ENCODE measurements at places on chromosomes 2 and 18.

DNA sequence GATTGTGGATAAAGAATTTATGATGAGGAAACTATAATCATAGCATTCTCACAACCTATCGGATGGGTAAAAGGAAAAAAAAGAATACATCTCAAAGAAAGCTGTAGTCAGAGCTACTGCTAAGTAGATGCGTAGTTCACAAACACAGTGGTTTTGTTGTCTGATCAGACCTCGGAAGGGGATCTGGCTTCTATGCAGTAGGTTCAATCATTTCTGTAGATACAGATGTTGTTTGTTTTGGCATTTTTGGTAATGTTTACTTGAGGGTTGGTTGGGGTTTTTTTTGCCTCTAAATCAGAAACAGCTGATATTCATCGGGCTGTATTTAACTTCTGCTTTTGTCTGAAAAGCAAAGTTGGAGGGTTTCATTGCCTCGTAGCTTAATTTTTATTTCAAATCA lies 42.1 kb downstream of the NPAS2 start:
- DNase-seq = no peak

DNA sequence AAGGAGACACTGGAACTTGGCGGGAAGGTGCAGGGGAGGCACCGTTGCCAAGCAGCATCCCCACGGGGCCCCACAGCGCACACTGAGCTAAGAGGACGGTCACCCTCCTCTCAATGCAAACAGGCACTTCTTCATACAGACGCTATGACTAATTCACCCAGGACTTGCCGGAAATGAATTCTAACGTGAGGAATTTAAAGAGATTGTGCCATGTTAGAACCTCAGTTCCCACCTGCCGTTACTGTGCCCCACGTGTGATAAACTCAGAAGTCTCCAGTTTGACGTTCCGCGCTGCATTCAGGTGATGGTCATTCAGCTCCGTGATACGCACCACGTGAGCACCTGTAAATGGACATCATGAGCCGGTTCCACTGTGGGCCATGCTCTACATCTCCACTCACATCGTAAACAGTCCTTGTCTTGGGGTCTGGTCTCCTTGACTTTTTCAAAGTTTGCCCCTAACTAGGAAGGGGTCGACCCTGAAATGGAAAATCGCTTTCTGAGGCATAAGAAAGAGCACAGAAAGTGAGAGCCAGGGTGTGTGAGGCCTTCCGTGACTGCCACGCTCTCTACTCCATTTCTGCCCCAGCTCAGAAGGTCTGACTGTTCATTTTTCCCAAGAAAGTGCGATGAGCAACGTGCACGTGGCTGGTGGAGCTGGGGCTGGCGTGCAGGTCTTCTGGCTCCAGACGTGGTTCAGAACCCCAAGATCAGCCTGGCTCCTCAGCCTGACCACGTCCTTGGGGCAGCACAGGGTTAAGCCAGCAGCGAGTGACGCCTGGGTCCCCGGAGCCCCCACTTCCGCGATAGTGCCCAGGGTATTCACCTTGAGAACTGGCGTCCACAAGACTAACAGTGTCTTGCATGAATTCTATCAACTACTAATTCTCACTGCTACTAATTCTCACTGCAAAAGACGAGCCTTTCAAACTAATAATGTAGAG lies 35.1 kb downstream of the TMEM18 start:
- no peak for DNase-seq

DNA sequence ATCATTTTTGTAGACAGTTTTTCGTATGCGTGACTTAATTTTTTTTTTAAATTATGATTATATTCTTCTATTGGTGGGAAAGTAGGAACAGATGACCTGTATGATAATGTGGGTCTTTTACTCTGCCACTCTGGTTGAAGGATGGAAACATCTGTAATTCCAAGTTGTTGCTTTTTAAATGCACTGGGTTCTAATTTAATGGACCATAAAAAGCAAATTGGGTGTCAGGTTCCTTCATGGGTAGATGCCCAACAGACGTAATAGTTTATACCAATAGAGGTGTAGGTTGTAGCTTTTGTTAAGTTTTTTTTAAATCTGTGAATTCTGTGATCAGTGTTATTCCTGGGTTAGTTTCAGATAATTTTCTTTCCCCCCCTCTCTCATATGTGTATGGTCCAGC lies 117.6 kb downstream of the MAP4K4 start:
- no peak for DNase-seq

GRCh38 chr2:111030260-111030891 lies 90.3 kb upstream of the BCL2L11 start:
- DNase-seq = no peak

DNA sequence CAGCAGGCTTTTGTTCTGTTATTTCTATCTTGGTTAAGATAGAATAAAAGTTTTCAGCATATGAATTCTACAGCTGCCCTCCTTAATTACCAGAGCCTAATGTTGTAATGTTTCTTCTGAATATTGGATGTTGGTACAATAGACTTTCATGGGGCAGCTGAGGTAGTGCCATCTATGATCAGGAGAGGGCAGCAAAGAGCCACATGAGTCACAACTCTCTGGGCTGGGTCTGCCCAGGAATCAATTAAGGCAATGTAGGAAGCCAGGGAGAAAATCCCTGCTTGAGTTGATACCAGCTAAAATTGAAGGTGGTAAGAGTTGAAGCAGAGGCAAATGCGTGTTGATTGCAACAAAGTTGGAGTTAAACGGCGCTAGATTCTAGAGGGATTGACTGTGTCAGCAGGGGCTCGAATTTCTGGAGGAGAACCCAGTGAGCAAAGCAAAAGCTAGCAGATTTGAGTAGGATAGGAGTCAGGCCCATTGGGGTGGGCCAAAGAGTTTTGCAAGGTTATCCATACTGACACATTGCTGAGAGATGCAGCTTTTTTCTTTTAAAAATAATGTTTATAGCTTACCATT lies 10.6 kb upstream of the MC5R start:
- DNase-seq = peak; percentile 31

- DNase-seq = no peak
Observed at GRCh38 chr2:2660789-2661355, 329.8 kb upstream of the MYT1L start.

DNA sequence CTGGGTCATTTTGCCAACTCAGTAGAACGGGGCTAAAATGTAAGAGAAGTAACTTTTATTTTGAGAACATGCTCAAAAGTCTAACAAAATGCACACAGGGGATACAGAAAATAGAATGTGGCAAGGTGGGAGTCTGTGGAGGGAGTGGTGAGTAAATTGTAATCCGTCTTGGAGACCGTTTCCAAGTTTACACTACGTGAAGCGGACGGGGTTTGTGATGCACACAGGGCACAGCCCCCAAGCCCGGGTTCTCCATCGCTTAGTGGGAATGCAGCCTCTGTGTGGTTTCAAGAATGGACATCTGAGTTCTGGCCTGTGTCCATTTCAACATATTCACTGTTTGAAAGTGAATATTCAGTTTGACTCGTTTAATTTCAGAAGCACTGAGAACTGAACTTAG lies 65.0 kb upstream of the TMEM18 start:
- DNase-seq = no peak

- no peak for DNase-seq
Observed at GRCh38 chr18:23584019-23584983, 2.0 kb downstream of the NPC1 start.

- no peak for DNase-seq
Observed at GRCh38 chr2:145595296-145595695, 1075.4 kb upstream of the ZEB2 start.

GRCh38 chr2:137179542-137179941 lies 414.2 kb downstream of the THSD7B start:
- DNase-seq = no peak

DNA sequence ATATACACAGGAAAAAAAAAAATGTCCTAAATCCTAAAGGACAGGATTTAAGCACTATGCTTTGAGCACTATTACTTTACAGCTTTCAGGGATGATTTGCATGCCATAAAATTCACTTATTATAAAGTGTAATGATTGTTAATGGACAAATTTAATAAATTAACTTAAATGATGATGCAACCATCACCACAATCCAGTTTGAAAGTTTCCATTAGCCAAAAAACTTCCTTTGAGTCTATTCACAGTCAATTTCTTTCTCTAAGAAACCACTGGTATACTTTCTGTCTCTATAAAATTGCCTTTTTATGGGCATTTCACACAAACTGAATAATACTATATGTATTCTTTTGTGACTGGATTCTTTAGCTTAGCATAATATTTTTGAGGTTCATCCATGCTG lies 111.1 kb upstream of the RIOK3 start:
- no peak for DNase-seq

GRCh38 chr18:63161761-63162195 lies 157.8 kb downstream of the BCL2 start:
- DNase-seq = peak; percentile 79

DNA sequence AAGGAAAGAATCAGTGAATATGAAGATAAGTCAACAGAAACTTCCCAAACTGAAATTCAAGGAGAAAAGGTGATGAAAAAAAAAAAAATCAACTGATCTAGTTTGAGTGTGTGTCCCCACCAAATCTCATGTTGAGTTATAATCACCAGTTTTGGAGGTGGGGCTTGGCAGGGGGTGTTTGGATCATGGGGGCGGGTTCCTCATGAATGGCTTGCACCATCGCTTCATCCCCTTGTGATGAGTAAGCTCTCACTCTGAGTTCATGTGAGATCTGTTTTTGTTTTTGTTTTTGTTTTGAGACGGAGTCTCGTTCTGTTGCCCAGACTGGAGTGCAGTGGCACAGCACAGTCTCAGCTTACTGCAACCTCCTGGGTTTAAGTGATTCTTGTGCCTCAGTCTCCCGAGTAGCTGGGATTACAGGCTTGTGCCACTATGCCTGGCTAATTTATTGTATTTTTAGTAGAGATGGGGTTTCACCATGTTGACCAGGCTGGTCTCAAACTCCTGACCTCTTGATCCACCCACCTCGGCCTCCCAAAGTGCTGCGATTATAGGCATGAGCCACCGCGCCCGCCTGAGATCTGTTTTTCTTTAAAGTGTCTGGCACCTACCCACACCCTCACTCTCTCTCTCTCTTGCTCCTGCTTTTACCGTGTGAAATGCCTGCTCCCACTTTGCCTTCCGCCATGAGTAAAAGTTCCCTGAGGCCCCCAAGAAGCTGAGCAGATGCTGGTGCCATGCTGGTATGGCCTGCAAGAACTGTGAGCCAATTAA lies 4.0 kb upstream of the SLC66A2 start:
- no peak for DNase-seq

GRCh38 chr2:206597717-206598218 lies 44.5 kb upstream of the FAM237A start:
- DNase-seq = no peak

- no peak for DNase-seq
Observed at GRCh38 chr2:234770031-234770506, 181.7 kb upstream of the SH3BP4 start.

- DNase-seq = no peak
Observed at GRCh38 chr2:76558157-76558556, 847.4 kb upstream of the GCFC2 start.

- no peak for DNase-seq
Observed at GRCh38 chr2:12623051-12623450, 93.7 kb upstream of the TRIB2 start.

- DNase-seq = no peak
Observed at GRCh38 chr2:22281033-22281432, 1103.9 kb upstream of the KLHL29 start.

DNA sequence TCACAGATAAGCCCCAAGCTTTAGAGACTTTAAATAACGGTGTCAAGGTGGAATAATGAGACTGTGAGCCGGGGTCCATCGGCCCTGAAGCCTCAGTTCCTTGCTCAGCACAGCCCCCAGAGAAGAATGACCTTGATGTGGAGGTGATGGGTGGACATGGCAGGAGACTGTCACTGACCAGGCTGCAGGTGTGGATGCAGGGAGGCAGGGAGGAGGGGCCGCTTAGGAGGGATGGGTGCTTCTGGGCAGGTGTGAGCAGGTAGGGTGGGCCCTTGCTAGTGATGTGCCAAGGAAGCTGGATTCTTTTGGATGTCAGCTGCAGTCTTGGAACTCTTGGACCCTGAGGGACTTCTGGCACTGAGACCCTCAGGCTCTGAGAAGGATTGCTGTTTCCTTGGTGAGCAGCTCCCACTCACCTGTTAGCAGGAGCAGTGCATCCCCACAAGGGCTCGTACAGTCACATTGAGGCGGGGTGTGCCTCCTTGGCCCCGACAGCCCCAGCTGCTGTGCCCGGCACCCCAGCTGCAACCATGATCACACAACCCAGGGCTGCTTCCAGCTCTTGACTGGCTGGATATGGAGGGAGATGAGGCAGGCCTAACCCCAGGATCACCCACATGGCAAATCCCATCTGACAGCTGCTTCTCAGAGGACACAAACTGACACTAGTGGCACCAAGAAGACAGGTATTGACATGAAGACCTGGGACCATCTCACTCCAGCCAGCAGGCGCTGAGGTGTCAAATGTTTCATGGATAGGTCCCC lies 209.8 kb upstream of the HDAC4 start:
- DNase-seq = no peak

- no peak for DNase-seq
Observed at GRCh38 chr2:217753460-217754200, 249.2 kb downstream of the TNS1 start.

DNA sequence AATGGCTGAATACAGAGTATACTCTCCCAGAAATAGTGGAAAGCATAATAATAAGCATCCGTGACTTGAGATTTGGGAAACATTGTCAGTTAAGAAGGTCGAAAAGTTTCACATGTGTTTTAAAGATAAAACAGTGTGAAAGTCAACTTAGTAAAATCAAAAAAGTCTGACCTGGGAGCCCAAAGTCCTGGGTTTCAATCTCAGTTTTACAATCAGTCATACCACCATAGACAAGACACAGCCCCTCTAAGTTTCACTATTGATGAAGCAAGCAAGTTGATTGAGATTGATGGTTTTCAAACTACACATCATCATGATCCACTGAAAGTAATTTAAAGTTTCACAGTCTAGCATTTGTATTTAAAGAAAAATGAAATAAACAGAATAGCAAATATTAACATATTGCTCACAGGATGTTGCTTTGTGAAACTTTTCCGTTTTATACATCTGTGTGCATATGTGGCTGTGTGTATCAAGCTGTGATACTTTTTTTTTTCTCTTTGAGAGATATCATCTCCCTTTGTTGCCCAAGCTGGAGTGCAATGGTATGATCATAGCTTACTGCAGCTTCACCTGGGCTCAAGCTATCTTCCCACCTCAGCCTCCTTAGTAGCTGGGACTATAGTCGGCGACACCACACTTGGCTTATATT lies 71.1 kb downstream of the PIK3C3 start:
- no peak for DNase-seq

DNA sequence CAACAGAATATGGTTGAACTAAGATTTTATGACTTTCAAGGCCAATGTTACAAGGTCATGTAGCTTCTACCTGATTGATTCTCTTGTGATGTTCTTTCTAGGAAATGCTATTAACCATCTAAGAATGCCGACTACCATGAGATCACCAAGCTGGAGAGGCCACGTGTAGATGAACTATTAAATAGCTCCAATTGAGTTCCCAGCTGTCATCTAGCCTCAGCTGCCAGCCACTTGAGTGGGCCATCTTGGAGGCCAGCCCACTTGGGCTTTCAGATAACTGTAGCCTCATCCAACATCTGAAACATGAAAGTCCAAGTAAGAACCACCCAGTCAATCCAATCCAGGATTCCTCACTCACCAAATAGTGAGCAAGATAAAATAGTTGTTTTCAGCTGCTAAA lies 376.9 kb upstream of the TMEFF2 start:
- DNase-seq = no peak

Data from CD4-positive, alpha-beta memory T cell (primary cell).